ENCODE measurements at places on chromosomes 12 and 14.

DNA sequence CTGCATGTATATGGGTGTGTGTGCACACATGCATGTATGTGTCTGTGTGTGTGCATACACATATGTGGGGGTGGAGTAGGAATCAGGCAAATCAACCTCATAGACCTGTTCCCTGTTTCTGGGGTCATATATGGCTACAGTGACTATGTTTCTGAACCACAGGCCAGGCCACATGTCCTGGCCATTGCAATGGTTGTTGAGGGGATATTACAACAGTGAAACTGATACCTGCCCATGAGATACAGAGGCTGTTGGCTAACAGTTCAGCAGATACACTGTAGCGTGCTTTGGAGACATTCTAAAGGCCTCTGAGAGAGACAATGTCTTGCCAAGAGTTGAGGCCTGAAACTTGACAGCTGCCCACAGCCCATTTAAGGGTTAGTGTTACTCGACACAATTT is 47.3 kb upstream of the FOS start:
- DNase-seq, result peak; percentile 40

GRCh38 chr14:49480979-49481498 is 105.1 kb downstream of the RPS29 start:
- no peak for DNase-seq

DNA sequence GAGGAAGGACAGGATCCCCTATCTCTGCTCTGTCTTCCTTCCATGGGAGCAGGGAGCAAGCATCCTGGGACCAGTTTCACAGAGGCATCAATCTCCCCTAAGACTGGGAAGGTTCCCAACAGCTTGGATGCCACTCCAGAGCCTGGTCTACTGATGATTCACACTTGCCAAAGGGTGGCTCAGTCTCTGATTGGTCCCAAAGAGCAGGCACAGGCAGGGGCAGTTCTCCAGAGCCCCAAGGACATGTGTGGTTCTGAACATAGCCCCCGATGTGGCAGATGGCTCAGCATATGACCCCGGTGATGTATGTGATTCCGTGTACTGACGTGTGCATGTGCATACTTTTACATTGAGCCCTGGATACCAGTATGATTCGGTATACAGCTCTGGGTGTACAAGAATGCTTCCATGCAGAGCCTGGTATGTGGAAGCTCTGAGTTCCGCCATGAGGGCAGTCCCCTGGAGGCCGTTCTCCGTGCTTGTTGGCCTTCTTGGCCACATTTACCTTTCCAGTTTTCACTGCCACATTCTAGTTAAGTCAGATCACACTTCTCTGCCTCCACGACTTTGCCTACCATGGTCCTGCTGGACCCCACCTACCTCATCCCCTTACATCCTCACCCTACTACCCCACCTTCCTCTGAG is 21.2 kb downstream of the ITGA7 start:
- DNase-seq, result no peak

DNA sequence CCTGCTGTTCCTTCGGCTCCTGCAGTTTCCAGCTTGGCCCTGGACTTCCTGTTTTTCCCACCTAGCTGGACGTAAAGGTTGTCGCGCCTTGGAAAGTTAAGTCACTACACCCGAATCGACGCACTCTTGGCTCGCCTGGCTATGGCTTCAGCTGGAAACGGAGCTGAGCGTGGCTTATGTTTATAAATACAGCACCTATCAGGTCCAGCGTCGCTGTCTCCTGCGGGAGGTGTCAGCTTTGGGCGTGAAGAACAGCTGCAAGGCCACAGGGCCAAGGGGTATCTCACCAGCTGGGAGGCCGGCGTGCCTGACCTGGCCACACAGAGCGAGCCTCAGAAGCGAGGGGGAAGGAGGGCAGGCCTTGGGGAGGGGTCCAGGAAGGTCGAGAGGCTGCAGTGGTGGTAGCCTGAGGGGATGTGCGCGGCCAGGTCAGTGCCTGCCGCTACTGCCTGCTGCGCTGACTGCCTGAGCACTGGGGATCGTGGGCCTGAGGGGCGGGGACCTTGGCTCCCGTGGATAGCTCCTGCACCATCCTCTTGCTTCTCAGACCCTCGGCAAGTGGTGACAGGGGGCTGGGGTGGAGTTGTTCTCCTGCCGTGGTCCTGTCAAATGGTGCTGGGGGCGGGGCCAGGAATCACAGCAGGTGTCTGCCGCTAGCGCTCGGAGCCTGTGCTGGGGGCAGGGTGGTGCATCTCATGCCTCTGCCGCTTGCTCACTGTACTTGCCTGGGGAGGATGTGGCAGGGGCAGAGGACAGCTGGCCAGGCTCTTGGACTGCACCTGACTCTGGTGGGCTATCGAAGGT is 12.5 kb downstream of the PACS2 start:
- DNase-seq, result no peak

DNA sequence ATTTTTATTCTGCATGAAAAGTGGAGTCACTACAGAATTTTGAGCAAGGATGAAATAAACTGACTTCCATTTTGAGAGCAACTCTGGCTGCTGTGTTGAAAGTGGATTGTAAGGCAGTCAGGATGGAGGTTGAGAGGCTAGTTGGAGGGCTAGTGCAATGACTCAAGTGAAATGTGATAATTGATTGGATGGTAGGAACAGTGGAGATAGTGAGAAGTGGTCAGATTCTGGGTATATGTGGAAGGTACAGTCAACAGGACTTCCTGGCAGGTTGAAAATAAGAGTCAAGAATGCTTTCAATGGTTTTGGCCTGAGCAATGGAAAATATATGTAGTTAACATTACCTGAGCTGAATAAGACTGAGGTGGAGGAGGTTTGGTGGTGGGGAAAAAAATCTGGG is 29.0 kb upstream of the CMAS start:
- no peak for DNase-seq

- peak; percentile 80 for DNase-seq
Measured at GRCh38 chr14:64879635-64880220, at the start of gene SPTB. SPTB (minus strand) TSS chr14:64879907; CDS start chr14:64823094, 56,813 bp downstream.

DNA sequence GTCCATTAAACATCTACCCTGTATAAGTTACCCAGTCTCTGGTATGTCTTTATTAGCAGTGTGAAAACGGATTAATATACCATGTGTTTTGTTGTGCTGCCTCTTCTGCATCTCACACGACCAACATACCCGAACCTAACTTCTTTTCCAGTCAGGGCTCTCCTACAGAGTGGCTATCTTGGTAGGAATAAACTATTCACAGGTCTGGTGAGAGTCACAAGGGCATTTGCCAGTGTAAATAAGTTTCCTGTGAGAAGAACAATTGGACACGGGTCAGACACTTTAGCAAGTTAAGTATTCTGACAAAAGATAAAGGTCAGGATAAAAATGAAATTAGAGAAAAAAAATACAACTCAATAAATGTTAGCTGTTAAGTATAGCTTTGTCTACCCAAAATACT is 60.9 kb downstream of the MYF5 start:
- no peak for DNase-seq

- DNase-seq, result no peak
Measured at GRCh38 chr14:74411671-74412070, 14.3 kb downstream of the SYNDIG1L start.

All from GM13976 (cell line).